ENCODE measurements at places on chromosomes 5 and 9.

- H3K4me3 ChIP-seq = no peak overlapping the region
- H3K27ac ChIP-seq = no peak overlapping the region
- no peak for DNase-seq
- no peaks in the 10 kb centered on the region for H3K4me1 ChIP-seq
These were observed 417.4 kb upstream of the RIOK2 start for GRCh38 chr5:97600486-97600885.

DNA sequence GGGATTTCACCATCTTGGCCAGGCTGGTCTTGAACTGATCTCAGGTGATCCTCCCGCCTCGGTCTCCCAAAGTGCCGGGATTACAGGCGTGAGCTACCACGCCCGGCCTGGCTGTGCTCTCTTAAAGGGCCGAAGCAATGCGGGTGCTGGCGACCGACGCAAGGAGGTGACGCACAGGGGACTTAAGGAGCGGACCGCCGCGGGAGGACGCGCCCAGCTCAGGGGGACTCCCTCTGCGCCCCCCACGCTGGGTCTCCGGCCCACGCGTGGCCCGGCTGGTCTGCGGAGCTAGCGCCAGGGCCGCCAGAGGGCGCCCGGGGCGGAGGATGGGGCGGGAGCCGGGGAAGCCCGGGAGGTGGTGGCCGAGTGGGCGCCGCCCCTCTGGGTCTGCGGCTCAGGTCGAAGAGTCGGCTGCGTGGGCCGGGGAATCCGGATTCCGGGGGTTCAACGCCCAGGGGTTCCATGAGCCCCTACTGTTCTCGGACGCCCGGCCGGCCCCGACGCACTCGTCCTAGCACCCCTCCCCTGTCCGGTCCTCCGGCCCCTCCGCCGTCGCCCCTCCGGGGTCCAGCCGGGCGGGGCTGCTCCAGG lies 502 bp upstream of the CERCAM start:
- H3K36me3 ChIP-seq = no peaks in the 10 kb centered on the region
- H3K4me3 ChIP-seq = peak overlapping the region; percentile 64
- peak; percentile 74 for DNase-seq
- peak overlapping the region; percentile 31 for H3K27ac ChIP-seq
- peaks cover 7% of the 10 kb centered on the region for H3K27me3 ChIP-seq

- H3K4me3 ChIP-seq = no peak overlapping the region
- H3K4me1 ChIP-seq = no peaks in the 10 kb centered on the region
- no peak for DNase-seq
- H3K36me3 ChIP-seq = no peaks in the 10 kb centered on the region
These were observed 77.9 kb downstream of the SEMA5A start for GRCh38 chr5:9468060-9468388.

DNA sequence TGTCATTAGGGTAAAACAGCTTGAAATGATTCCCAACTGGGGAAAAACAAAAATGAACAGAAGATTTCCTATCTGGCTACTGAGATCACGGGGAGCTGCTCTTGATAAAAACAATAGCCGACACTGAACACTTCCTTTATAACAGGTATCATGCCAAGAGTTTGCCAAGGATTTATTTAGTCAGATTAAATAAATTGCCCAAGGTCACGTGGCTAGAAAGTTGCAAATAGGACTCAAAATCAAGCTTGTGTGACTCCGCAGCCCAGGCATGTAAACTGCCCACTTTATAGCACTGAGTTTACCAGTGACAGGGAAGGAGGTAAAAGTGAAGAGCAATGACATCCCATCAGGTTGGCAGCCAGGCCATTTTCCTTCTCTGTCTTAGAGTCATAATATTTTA lies 120.7 kb upstream of the ZNF618 start:
- no peaks in the 10 kb centered on the region for H3K27me3 ChIP-seq
- H3K27ac ChIP-seq = no peak overlapping the region
- H3K4me3 ChIP-seq = no peak overlapping the region
- DNase-seq = no peak
- no peaks in the 10 kb centered on the region for H3K36me3 ChIP-seq

- H3K4me1 ChIP-seq = no peaks in the 10 kb centered on the region
- no peak for DNase-seq
- no peak overlapping the region for H3K4me3 ChIP-seq
- H3K36me3 ChIP-seq = no peaks in the 10 kb centered on the region
These were observed 477.6 kb upstream of the CD180 start for GRCh38 chr5:67674159-67674655.

DNA sequence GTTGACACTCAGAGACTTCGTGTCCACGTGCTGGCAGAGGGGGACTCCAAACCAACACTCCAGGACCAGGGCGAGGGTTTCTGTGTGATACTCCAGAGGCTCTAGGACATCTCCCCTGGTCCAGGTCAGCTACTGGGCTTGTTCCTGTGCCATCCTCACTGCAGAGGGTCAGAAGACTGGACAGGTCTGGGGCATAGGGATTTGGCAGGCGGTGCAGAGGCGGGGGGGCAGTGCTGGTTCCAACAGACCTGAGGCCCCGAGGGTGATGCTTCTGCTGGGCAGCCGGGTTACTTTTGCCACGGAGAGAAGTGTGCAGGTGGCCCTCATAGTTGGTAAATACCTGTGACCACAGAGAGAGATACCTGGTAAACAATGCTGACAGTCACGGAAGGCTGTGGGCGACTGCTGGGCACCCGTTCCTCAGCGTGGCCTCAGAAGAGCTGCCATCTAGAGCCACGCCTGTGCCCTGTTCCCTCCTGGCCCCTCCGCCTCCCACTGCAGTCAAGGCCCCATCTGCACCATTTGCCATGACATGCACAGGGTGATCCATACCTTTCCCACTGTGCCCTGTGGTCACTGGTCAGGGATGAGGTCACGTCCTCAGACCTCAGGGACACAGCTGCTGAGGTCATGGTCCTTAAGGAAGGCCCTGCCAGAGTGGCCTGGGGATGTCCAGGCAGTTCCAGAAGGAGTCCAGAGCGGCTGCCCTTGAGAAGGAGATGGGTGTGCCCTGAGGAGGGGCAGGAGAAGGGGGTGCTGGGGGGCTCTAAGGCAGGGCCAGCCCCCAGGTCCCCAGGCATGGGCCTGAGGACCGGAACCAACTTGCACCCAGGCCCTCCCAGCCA lies 30.0 kb downstream of the TRIP13 start:
- H3K27ac ChIP-seq = no peak overlapping the region
- H3K27me3 ChIP-seq = peaks cover 7% of the 10 kb centered on the region
- DNase-seq = no peak
- no peaks in the 10 kb centered on the region for H3K4me1 ChIP-seq
- H3K4me3 ChIP-seq = no peak overlapping the region
- no peaks in the 10 kb centered on the region for H3K36me3 ChIP-seq

- H3K4me1 ChIP-seq = no peaks in the 10 kb centered on the region
- no peak overlapping the region for H3K27ac ChIP-seq
- no peaks in the 10 kb centered on the region for H3K36me3 ChIP-seq
- no peak overlapping the region for H3K4me3 ChIP-seq
These were observed 31.8 kb upstream of the RXRA start for GRCh38 chr9:134294153-134295071.

GRCh38 chr9:121317737-121318630 lies 50.0 kb downstream of the GSN start:
- no peak overlapping the region for H3K4me3 ChIP-seq
- no peak overlapping the region for H3K27ac ChIP-seq
- H3K4me1 ChIP-seq = peaks cover 13% of the 10 kb centered on the region
- H3K27me3 ChIP-seq = no peaks in the 10 kb centered on the region

- H3K4me3 ChIP-seq = no peak overlapping the region
- no peak for DNase-seq
- no peak overlapping the region for H3K27ac ChIP-seq
- H3K27me3 ChIP-seq = no peaks in the 10 kb centered on the region
- H3K36me3 ChIP-seq = peaks cover 4% of the 10 kb centered on the region
These were observed 154.6 kb upstream of the GNA14 start for GRCh38 chr9:77802515-77803293.

DNA sequence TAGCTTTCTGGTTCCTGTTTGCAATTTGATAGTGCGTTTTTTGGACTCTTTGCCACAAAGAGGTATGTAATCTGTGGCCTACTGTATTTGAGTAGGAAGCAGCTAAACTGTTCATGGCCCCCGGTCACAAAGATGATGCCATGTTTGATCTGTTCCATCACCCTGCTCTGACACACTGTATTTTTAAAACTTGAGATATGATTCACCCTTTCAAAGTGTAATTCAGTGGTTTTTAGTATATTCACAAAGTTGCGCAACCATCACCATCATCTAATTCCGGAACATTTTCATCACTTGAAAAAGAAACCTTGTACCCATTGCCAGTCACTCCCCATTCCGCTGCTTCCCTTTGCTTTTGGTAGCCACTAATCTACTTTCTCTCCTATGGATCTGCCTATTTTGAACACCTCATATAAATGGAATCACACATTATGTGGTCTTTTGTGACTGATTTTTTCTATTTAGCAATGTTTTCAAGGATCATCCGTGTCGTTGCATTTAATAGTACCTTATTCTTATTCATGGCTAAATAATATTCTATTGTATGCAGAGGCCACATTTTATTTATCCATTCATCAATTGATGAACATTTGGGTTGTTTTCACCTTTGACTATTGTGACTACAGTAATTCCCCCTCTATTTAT lies 141.6 kb downstream of the NR3C1 start:
- H3K36me3 ChIP-seq = no peaks in the 10 kb centered on the region
- H3K4me1 ChIP-seq = no peaks in the 10 kb centered on the region
- no peaks in the 10 kb centered on the region for H3K27me3 ChIP-seq
- no peak for DNase-seq
- H3K27ac ChIP-seq = no peak overlapping the region
- no peak overlapping the region for H3K4me3 ChIP-seq

GRCh38 chr5:53501054-53501453 lies 20.6 kb downstream of the FST start:
- no peak overlapping the region for H3K27ac ChIP-seq
- no peaks in the 10 kb centered on the region for H3K36me3 ChIP-seq
- no peaks in the 10 kb centered on the region for H3K4me1 ChIP-seq
- no peak for DNase-seq
- no peak overlapping the region for H3K4me3 ChIP-seq
- no peaks in the 10 kb centered on the region for H3K27me3 ChIP-seq

DNA sequence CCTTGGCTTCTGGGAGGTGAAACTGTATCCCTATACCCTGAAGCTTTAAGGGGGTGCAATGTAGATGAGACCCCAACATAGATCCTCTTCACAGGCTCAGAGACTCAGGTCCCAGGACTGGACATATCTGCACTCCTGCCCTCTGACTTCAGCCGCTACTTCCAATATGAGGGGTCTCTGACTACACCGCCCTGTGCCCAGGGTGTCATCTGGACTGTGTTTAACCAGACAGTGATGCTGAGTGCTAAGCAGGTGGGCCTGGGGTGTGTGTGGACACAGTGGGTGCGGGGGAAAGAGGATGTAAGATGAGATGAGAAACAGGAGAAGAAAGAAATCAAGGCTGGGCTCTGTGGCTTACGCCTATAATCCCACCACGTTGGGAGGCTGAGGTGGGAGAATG lies 5.4 kb downstream of the CA9 start:
- H3K36me3 ChIP-seq = no peaks in the 10 kb centered on the region
- no peaks in the 10 kb centered on the region for H3K4me1 ChIP-seq
- no peak for DNase-seq

GRCh38 chr5:157057459-157058370 lies 1.2 kb downstream of the HAVCR1 start:
- no peaks in the 10 kb centered on the region for H3K36me3 ChIP-seq
- no peaks in the 10 kb centered on the region for H3K27me3 ChIP-seq
- no peak for DNase-seq
- H3K4me3 ChIP-seq = no peak overlapping the region

GRCh38 chr5:14748180-14748900 lies 83.8 kb downstream of the OTULIN start:
- H3K27me3 ChIP-seq = no peaks in the 10 kb centered on the region
- no peak for DNase-seq
- no peak overlapping the region for H3K27ac ChIP-seq
- H3K4me3 ChIP-seq = no peak overlapping the region

DNA sequence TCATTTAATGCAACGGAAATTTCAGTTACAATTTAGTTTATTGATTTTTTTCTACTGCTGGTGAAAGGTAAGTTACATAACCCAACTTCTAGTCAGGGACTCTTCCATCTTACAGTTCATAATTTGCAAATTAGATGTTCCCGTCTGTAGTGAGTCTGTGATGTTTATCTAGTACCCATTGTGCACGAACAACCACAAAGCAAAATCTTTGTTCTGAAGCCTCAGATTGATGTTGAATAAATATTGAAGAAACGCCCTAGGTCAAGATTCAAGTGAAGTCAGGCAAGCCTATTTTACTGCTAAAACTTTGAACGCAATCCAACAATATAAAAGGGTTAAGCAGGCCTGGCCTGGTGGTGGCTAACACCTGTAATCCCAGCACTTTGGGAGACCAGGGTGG lies 43.1 kb downstream of the BASP1 start:
- H3K4me1 ChIP-seq = no peaks in the 10 kb centered on the region
- no peak for DNase-seq
- no peak overlapping the region for H3K27ac ChIP-seq
- no peak overlapping the region for H3K4me3 ChIP-seq
- no peaks in the 10 kb centered on the region for H3K27me3 ChIP-seq
- no peaks in the 10 kb centered on the region for H3K36me3 ChIP-seq

- no peak overlapping the region for H3K4me3 ChIP-seq
- H3K4me1 ChIP-seq = no peaks in the 10 kb centered on the region
- H3K27ac ChIP-seq = no peak overlapping the region
- no peaks in the 10 kb centered on the region for H3K36me3 ChIP-seq
These were observed 174.6 kb downstream of the RFK start for GRCh38 chr9:76219560-76220151.

DNA sequence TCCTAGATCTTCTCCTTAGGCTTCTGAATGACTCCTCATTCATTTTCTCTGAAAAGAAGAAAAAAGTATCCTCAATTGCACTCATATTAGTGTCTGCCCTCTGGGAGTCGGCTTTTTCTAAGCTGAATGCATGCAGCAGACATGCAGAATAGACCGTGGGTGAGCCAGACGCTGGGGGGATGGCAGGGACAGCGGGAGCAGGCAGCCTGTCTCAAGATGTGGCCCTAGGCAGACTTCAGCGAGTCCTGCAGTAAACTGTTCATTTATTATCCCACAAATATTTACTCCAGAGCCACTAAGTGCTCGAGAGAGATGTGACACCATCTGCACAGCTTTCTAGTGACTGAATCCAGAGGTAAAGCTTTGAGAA lies 164.9 kb upstream of the RAI14 start:
- no peaks in the 10 kb centered on the region for H3K27me3 ChIP-seq
- no peaks in the 10 kb centered on the region for H3K36me3 ChIP-seq
- no peak overlapping the region for H3K4me3 ChIP-seq

DNA sequence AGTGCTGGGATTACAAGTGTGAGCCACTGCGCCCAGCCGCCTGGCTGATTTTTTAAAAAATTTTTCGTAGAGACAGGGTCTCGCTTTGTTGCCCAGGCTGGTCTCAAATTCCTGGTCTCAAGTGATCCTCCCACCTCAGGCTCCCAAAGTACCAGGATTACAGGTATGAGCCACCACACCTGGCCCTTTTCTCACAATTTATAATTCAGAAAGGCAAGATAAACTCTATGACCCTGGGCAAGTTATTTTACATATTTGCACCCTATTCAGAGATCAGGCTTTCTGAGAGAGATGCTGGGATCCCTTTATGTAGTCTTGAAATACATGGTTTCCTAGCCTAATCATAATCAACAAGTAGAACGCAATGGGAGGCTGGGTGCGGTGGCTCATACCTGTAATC lies 20.6 kb downstream of the ZNF346 start:
- DNase-seq = no peak
- H3K4me1 ChIP-seq = no peaks in the 10 kb centered on the region
- H3K36me3 ChIP-seq = peaks cover 18% of the 10 kb centered on the region
- no peak overlapping the region for H3K27ac ChIP-seq

GRCh38 chr5:138725818-138726416 lies 27.3 kb upstream of the CTNNA1 start:
- no peaks in the 10 kb centered on the region for H3K27me3 ChIP-seq
- no peak overlapping the region for H3K27ac ChIP-seq
- DNase-seq = no peak
- H3K4me1 ChIP-seq = peaks cover 4% of the 10 kb centered on the region

All from CD8-positive, alpha-beta memory T cell (primary cell).